Testis (tissue), 5 donors: ENCODE measurements at places on chromosomes 3 and 15. TPM values are rescaled to one million over a fixed set of nuclear protein-coding genes. Genes with fewer than 3 reads are reported as not detected.

Gene SCAMP5
- total RNA-seq, result 37.0 TPM

Gene TAGLN3
- not detected for total RNA-seq

Gene GASK1A
- 22.2 TPM for total RNA-seq

DNA sequence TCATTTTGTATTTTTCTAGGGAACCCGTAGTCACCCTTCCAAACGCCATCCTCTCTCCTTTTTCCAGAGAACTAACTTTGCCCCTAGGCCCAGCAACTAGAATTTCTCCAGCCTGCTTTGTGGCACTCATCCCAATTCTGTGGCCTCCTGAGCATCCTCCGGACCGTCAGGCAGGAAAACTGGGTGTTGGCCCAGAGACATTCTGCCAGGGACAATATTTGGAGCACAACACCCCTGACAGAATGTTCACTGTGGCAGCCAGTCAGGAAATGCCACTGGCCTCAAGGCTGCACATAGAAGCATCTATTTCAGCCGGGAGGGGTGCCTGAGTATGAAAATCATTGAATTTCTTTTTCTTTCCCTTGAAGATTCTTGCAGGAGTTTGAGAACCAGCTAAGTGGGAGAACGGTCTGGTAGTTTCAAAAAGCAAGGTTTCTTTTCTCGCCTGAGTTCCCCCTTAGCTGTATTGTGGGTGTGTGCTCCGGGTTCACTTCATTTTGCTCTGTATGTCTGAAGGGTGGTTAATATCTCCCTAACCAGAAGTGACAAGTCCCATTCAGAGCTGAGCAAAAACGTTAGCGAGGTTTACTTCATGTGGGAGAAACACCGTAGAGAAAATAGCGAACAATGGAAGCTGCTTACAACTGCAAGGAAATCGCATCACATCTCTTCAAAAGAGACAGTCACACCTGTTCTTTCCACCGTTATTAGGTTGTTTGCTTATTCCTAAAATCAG is 108.1 kb upstream of the TPM1 start:
- DNase-seq, result peak; percentile 27

GRCh38 chr15:89808160-89808870 is 6.3 kb downstream of the ANPEP start:
- no peak for DNase-seq
